ENCODE measurements at places on chromosomes 16 and 17. TPM values are rescaled to one million over a fixed set of nuclear protein-coding genes. Genes with fewer than 3 reads are reported as not detected.

The NETO2 gene
- polyA plus RNA-seq: 7.8 TPM

DNA sequence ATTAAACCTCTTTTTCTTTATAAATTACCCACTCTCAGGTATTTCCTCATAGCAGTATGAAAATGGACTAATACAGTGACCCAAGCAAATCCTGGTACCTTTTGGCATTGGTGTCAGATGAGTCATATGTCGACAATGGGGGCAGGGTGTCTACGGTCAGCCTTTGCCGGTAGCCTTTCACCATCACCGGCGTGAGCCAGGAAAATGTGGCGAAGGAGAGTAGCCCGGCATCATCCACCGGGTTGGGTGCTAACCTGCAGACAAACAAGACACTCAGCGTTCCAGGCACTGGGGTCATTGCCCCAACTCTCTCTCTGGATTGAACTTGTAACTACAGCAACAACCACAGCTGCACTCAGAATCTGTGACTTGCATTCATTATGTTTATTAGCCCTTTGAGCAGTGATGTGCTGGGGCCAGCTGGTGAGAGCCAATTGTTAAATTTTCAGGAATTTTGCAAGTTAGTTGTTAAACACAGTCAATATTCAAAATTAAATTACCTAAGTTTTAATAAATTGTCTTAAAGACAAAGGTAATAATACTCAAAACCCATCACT is 11.9 kb downstream of the ABCC12 start:
- DNase-seq: no peak

The CLDN7 gene
- polyA plus RNA-seq: 1.7 TPM

- no peak for DNase-seq
These were observed 25.4 kb downstream of the SLC39A11 start for GRCh38 chr17:73067075-73067474.

The EFTUD2 gene
- polyA plus RNA-seq: 67.7 TPM

- no peak for DNase-seq
These were observed 39.4 kb upstream of the MTSS2 start for GRCh38 chr16:70725024-70725911.

DNA sequence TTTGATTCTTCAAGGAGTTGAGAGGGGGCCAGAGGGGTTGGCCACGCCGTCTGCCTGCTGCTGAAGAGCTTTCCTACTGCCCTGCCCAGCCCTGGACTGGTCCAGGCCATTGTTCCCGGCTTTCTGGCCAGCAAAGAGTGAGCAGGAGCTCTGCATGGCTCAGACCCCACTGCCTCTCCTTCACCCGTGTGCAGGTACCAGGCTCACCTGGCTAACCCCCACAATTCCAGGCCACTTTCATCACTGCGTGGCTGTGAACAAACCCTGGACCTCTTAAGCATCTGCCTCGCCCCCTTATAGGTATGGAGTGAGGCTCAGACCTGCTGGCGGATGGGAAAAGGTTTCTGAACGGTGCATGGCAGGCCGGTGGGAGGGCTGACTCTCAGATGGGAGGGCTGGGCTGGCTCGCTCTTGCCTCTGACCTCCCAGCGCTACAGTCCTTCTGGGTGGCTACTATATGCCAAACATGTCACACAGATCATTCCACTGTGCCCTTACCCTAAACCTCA is 8.9 kb downstream of the ZNF319 start:
- DNase-seq: no peak

The ZG16B gene
- polyA plus RNA-seq: 0.60 TPM

DNA sequence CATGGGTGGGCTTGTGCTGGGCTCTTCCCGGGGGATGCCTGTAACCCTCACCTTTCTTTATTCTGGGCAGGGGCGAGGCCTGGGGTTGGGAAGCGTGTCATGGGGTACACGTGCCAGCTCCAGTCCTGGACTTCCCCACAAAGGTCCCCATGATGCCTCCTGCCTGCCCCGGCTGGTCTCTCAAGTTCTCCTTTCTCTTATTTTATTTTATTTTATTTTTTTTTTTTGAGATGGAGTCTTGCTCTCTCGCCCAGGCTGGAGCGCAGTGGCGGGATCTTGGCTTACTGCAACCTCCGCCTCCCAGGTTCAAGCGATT is 8.6 kb downstream of the ATP2A3 start:
- DNase-seq: no peak

The TLCD2 gene
- polyA plus RNA-seq: not detected

The DNAH3 gene
- polyA plus RNA-seq: not detected

GRCh38 chr17:49741692-49742076 is 22.2 kb downstream of the FAM117A start:
- no peak for DNase-seq

GRCh38 chr17:43900183-43900857 is 7.0 kb downstream of the MPP2 start:
- DNase-seq: peak; percentile 69

- peak; percentile 76 for DNase-seq
These were observed 122.3 kb downstream of the CDK5R1 start for GRCh38 chr17:32609085-32609484.

The NHERF2 gene
- 0.86 TPM for polyA plus RNA-seq

The C16orf87 gene
- polyA plus RNA-seq: 15.1 TPM

The TPSAB1 gene
- polyA plus RNA-seq: not detected
